ENCODE measurements at places on chromosomes 1 and 21.

- no peak for DNase-seq
Measured at GRCh38 chr1:160799641-160800040, 3.7 kb downstream of the LY9 start.

DNA sequence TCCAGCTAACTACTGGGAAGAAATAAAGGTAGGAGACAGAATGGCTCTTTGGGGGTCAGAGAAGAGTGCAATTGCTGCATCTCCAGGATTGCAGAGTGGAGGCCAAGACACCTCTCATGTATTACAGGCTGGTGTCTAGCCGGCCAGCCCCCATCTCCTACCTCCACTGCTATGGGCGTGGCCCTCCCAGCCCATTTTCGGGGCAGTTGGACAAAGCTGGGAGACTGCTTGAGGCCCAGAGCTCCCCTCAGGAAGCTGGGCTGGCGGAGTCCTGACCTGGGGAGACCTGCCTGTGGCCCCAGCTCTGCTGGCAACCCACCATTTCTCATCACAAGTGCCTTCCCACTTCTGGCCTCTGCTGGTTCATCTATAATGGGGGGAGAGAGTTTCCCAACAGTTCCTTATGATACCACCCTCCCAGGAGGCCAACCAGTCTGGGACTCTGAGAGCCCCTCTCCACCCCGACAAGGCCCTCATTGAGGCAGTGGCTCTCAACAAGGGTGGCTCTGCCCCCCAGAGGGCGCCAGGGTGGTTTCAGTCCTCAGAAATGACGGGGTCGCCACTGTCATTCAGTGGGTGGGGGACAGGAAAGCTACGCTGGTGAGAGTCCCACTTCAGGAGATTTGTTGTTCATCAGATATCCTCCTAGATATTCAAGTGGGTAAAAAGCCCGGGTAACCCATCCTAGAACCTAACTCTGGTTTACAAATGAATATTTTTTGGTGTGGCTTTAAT is 11.5 kb downstream of the RAP1GAP start:
- DNase-seq = no peak

- DNase-seq = no peak
Measured at GRCh38 chr1:212555426-212555825, 53.1 kb upstream of the ATF3 start.

DNA sequence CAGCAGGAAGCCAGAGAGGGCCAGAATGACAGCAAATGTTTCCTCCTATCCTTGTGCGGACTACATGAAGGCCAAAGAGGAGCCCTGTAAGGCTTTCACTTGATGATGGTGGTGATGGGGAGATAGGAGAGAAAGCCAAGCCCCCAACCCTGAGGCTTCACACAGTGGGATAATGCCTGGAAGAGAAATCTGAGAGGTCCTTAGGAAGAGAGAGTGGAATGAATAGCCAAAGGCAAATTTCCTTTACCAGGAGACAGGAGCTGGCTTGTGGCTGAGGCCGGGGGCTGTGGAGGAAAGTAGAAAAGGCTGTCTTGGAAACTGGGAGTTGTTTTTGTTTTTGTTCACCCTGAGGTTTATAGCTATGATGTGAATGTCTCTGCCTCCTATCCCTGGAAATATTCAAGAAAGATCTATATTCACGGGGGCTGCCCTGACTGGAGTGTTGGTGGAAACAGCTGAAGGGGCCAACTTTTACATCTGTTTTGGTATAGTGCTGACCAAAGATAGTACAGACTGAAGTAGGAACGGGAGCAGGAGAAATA is 13.0 kb upstream of the RNF19B start:
- DNase-seq = no peak

GRCh38 chr1:46065405-46065804 is 67.0 kb downstream of the PIK3R3 start:
- no peak for DNase-seq
